ENCODE measurements at places on chromosomes 2 and 18.

DNA sequence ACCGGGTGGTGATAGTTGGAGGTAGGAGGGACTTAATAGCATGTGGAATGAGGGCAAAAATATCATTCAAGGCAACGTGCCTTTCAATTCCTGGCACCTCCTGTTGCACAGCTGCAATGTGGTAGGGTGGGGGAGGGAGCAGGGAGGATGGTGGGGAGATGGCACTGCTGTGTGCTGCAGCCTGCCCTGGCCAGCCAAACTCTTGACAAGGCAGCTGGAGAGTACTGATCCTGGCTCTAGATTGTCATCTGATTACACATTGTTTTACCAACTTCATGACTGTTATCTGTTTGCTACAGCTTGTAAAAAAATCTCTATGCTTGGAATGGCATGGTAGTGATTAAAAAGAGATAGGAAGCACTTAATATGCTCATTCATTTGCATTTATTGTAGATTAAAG lies 47.7 kb downstream of the PLCL1 start:
- no peak for DNase-seq

GRCh38 chr2:122743021-122743675 lies 987.7 kb downstream of the TSN start:
- DNase-seq: no peak

DNA sequence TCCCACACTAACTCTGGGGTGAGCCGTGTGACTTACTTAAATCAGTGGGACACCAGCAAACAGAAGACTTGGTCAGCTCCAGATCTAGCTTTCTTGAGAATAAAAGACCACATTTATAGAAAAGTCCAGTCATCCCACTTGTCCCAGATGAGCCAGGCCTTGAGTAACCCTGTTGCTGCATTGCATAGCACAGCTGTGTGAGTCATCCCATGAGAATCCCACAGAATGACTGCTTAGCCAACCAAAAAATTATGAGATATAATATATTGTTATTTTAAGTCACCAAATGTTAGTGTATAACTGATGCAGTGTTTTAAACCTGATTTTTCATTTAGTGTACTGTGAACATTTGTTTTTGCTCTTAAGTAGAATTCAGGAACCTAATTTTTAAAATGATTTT lies 94.2 kb upstream of the FSHR start:
- no peak for DNase-seq

DNA sequence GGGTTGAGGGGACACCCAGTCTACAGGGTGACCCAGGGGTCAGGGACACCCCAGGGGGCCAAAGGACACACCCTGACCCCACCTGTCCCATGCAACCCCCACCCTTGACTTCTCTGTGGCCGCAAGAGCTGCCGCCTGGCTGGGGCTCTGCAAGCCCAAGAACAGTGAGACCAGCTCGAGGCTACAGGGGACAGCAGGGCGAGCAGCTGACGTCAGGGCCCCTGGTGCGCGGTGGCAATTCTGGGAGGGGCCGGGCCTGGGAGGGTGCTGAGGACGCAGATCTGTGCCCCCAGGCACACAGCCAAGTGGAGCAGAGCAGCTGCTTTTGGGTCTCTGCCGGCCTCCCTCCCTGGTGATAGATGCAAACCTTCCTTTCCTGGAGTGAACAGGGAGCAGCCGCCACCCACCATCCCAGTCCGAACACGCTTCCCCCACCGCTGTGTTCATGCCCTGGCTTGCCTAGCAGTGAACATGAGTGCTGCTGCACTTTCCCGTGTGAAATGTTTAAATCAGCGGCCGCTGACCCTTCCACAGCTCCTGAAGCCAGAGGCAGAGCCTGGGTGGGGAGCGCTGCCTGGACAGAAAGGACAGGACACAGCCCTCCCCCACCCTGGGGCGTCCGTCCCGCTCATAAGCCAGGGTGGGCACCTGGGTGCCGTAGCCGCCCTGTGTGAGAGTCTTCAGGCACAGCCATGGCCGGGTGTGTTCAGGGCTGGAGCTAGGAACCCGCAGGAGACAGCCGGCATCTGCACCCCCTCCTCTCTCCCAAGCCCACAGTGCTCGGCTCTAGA lies 46.9 kb downstream of the SLC66A2 start:
- no peak for DNase-seq

DNA sequence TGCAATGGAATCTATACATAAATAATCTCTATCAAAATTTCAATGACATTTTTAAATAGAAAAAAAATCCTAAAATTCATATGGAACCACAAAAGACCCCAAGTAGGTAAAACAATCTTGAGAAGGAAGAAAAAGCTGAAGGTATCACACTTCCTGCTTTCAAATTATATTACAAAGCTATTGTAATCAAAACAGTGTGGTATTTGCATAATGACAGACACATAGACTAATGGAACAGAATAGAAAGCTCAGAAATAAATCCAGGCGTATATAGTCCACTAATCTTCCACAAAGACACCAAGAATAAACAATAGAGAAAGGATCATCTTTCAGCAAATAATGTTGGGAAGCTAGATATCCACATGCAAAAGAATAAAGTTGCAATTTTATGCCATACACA lies 699.8 kb upstream of the ID2 start:
- DNase-seq: no peak

GRCh38 chr2:149616681-149617456 lies 29.3 kb upstream of the MMADHC start:
- DNase-seq: no peak

DNA sequence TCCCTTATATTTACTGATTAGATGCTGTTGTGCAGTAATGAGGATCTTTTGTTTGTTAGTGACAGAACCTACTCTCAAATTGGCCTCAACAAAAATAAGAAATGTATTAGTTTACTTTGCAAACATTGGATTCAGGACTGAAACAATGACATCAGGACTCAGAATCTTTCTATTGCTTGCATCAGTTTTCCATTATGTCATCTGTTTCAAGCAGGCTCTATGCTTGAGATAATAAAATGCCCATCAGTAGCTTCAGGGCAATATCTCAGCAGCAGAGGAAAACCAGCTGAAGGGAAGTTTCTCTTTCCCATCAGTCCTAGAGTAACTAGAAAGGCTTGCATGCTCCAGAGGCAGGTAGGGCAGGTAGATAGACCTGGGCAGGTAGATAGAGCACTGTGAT lies 375.5 kb upstream of the SLC8A1 start:
- DNase-seq: no peak

DNA sequence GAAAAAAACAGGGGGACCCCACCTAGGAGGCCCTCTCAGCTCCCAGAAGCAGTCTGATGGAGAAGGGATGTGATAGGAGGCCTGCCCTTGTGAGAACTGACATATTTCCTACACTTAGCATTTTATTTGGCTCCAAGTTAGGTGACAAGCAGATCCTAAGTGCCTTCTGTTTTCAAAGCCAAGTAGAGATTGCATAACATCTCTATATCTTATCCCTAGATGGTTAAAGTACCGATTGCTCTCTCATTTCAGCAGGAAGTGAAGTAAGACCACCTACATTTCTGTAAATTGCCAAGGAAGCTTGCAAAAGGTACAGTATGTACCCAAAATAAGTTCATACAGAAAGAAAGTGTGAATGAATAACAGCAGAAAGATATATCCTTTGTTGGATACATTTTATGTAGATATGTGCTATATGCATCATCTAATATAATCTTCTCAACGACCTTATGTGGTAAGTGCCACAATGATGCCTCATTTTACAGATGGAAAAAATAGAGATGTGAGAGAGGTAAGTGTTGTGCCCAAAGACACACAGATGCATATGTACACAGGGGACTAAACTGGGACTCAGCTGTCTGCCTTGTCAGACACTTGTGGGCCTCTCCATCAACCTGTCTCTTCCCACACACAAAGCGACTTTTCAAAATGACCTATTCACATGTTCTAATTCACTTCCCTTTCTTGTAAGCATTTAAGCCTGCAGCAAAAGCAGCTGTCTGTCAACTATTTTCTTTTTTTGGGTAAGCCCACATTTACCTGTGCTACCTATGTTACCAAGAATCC lies 38.9 kb downstream of the DHRS9 start:
- no peak for DNase-seq

- no peak for DNase-seq
Measured at GRCh38 chr2:204049635-204050034, 113.1 kb downstream of the ICOS start.

DNA sequence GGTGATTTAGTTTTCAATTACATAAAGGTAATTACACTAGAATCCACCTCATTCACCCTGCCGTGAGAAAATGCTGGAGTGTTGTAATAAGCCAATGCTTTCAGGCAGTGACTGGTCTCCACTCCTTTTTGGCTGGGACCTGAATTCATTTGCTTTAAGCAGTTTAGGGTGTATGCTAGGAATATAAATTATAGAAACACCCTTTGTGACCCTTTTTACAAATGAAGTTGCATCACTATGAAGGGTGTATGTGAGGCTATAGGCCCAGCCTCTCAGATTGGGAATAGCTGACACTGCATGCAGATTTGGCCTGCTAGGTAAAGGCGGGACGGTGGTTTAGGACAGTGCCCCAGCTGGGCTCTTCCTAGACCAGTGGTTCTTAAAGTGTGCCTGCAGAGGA lies 50.8 kb upstream of the NFE2L2 start:
- no peak for DNase-seq
